ENCODE measurements at places on chromosomes 2 and 18.

DNA sequence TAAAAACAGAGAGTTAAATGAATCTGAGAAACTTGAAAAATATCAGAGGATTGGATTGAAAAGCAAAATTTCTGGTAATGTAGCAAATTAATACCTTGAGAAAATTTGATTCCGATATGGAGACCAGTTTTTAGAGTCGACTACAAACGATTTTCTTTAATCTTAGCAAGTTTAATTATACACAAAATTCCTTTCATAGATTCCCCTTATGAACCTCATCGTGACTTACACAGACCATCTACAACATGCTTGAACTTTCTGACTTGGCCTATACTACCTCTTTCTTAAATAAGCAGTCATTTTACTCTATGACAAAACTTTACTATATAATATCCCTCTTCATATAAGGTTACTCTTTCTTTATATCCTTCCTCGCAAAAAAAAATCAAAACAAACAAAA is 769.6 kb upstream of the CRIM1 start:
- DNase-seq = no peak

DNA sequence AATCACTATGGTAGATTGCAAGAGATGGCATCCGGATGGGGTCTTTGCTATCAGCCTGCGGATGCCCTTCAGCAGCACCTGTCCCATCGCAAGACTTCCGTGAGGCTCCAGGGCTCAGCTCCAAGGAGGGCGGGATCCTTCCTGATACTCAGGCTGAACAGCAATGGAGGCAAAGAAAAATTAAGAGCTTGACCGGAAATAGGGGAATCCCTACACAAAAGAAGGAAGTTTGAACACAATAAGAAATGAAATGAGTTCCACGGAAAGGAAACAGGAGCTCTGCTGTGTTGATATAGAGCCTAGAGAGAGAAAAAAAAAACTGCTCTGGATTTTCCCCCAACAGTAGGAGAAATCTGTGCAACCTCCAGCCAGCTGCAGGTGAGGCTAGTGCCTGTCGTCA is 91.9 kb downstream of the ARL4C start:
- no peak for DNase-seq

- DNase-seq = no peak
Measured at GRCh38 chr2:26561918-26562810, 79.0 kb downstream of the CIB4 start.

DNA sequence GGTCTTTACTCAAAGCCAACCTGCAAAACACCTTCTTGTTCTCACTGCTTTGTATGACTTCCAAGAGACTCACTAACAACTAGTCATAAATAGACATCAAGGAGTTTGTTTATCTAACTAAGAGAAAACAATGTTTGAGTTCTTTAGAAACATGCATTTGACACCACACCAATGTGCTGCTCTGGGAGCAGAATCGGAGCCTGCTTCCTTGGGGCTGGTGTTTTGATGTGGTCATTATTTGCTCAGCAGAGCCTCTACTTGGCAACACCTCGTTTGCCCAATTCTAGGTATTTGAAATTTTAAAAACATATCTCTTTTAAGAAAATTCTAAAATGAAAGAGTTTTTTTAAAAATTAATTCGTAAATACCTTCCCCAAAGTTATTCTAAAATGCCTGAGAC is 167.5 kb downstream of the BCL2 start:
- DNase-seq = no peak

DNA sequence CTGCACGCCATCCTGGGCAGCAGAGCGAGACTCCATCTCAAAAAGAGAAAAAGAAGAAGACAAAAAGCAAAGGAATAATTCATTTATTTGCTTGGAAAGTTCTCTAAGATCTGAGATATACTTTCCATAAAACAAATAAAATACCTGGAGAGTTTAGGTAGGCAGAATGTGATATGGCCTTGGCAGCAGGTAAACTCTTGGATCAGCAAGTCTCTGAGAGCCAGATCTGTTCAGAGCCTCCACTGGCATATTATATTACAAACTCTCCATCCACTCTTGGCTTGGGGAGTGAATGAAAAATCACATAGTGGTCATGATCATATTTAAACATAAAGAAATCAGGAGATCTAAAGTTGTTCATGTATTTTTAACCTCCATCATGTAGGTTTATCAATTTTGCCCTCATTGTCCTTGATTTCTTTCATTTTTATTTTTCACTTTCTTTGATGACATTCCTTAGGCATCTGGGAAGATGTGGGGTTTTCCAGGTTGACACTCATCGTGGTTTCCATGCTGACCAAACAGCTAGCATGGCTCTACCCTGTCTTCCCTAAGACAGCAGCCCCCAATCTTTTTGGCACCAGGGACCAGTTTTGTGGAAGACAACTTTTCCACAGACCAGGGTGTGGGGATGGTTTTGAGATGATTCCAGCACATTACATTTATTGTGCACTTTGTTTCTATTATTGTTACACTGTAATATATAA is 10.2 kb downstream of the LRRFIP1 start:
- DNase-seq = no peak

- no peak for DNase-seq
Measured at GRCh38 chr18:46260879-46261143, 156.6 kb downstream of the HAUS1 start.

DNA sequence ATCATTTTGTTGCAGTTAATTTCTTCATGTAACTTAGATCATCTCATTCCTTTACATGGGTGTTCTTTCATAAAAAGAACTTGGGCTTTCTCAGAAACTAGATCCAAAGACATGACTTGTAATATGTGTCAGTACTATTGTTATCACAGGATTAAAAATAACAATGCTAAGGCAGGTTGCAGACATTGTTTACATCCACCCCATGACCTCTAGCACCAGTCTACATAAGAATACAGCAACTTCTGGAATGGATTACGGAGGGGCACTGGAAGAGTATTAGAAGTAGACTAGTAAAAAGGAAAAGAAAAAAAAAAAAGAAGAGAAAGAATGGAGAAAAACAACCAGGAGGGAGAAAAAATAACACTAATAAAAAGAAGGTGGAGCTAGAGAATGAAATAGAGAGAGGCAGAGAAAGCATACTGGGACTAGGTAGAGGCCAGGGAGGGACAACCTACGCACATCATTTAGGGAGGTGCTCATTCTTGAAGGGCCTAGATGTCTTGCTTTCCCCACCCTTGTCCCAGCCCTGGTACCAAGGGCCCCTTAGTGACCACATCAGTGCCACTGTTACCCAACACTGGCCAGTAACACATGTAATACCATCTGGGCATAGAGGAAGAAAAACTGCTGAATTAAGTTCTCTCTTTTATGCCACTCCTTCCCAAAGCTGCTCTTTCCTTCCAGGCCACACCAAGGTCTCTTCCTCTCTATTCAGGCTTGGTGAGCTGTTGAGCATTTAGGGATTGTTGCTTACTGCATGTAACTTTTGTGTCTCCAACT is 70.6 kb upstream of the KLF7 start:
- DNase-seq = no peak

DNA sequence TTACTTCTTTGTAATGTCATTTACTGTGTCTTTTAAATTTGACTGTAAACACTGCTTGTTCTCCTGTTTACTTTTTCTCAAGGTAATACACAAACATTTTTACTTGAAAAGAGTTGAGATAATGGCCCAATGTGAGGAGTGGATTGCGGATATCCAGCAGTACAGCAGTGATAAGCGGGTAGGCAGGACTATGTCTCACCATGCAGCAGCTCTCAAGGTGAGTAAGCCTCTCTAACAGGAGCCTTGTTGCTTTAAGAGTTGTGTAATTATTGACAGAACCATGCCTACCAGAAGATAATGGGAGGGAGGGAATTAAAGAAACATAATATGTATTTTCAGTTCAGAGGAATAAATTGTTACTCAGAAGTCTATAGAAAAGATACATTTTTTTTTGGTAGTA is 16.5 kb upstream of the TTC27 start:
- peak; percentile 26 for DNase-seq

- no peak for DNase-seq
Measured at GRCh38 chr2:64551851-64552250, 27.7 kb downstream of the AFTPH start.

DNA sequence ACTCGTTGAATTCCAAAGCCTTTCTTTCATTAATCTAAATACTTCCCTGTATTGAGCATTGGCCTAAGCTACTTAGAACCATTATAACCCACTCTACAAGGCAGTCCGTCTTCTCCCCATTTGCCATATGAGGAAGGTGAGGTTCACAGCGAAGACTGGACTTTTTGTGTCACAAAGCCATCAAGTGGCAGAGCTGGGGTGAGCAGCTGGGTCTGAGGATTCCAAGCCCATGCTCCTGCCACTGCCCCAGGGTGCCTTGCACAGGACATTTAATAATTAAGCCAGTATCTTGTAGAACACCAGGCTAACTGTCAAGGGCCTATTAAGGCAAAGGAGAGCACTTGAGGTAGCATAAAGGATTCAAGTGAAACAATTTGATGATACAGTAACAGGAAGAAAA is 68.8 kb upstream of the ZNF397 start:
- no peak for DNase-seq

- DNase-seq = no peak
Measured at GRCh38 chr18:70523035-70523791, 234.4 kb downstream of the SOCS6 start.

- DNase-seq = no peak
Measured at GRCh38 chr18:49827996-49828395, 14.7 kb upstream of the ACAA2 start.

- DNase-seq = peak; percentile 54
Measured at GRCh38 chr18:23618862-23619387, 32.6 kb upstream of the NPC1 start.

DNA sequence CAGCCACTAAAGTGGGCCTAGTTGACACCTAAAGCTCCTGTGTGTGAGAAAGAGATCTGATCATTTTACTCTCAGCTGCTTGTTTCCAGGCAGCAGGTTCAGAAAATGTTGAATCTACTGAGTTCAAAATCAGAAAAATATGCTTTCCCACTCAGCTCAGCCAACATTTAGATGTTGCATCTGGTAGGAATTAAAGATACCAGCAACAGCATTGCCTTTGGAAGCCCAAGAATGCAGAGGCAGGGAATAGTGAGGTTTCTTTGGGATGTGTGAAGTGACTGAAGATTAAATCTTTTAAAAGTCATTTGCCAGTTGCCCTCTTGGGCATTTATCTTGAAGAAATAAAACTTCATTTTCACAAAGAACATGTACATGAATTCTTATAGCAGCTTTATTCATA is 33.9 kb upstream of the DOCK10 start:
- no peak for DNase-seq

GRCh38 chr18:76725445-76725844 is 96.9 kb upstream of the ZNF236 start:
- DNase-seq = no peak
